ENCODE measurements at places on chromosomes 1 and 21.

GRCh38 chr21:36207577-36208320 lies 51.1 kb downstream of the DOP1B start:
- no peak for DNase-seq

GRCh38 chr1:186183970-186184628 lies 191.0 kb downstream of the TPR start:
- no peak for DNase-seq

DNA sequence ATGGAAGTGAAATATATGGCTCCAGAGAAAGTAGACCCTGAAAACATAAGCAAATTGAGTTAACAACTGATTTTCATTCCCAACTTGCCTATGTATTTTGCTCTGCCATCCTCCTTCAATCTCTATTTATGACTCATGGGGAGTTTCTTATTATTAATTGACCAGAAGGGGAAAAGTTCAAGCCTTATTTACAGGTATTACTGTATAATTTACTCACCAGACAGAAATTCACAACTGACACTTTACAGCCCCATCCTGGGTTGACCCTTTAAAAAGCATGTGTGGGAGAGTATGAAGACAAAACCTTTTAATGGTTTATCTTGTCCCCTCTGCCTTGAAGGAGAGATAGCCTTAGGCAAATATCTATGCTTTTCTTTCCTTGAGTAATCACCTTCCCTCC lies 39.8 kb upstream of the C1orf53 start:
- DNase-seq, result no peak

GRCh38 chr1:162390396-162391185 lies 9.1 kb downstream of the C1orf226 start:
- DNase-seq, result no peak

DNA sequence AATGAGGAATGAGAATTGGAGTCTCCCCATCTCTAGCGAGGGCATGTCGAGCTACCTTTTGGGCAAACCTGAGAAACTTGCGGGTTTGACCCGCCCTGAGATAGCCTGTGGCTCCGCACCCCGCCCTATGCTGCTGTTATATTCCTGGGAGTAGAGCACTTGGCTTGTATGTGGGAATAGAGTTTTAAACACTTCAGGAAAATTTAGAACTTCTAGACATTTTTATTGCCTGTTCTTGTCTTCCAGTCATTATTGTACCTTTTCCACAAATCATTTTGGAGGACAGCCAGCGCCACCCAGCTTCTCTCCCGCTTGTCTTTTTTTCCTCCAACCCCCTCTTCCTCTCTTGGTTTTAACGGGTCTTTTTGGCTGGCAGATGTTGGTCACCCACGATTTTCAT lies 738 bp downstream of the GNPAT start:
- DNase-seq, result no peak

GRCh38 chr1:229121845-229122436 lies 149.0 kb upstream of the RAB4A start:
- DNase-seq, result no peak

- DNase-seq, result no peak
These were observed 13.8 kb upstream of the SPRR5 start for GRCh38 chr1:152933196-152933595.

GRCh38 chr1:37410105-37410504 lies 64.3 kb upstream of the ZC3H12A start:
- no peak for DNase-seq

DNA sequence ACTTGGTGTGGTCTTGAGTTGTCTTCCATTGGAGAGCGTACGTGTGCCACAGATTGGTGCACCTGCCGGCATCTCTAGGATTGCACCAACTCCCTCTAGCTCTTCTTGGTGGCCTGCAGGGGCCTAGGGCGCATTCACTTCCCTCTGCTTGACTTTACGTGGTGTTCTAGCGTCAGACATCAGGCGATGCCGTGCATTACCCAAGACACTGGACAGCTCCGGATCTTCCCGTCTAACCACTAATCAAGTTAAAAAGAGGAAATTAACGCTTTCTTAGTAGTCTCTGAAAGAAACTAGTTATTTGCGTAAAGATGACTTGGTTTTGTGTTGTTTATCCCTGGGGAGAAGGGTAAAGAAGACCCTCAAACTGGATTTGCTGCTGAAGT lies 510 bp upstream of the IL10RB start:
- peak; percentile 2 for DNase-seq

DNA sequence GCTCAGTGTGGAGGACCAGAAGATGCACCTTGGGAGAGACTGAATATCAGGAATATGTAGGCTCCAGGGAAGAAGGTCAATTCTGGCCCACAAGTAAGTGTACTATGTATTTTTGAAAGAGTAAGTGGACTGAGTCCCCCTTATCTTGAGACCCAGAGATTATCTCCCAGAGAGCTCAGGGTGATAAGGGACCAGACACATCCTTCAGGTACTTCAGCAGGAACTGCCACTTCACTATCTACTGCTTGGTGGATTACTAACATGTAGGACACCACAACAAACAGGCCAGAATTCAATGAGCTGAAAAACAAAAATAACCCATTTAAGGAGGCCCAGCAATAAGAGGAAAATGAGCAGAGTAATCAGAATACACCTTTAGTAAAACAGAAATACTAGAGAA lies 119.2 kb downstream of the ZNF644 start:
- DNase-seq, result no peak

GRCh38 chr1:222938986-222939385 lies 124.1 kb downstream of the DISP1 start:
- DNase-seq, result no peak

- no peak for DNase-seq
These were observed 12.4 kb downstream of the SLC1A7 start for GRCh38 chr1:53129891-53130597.

DNA sequence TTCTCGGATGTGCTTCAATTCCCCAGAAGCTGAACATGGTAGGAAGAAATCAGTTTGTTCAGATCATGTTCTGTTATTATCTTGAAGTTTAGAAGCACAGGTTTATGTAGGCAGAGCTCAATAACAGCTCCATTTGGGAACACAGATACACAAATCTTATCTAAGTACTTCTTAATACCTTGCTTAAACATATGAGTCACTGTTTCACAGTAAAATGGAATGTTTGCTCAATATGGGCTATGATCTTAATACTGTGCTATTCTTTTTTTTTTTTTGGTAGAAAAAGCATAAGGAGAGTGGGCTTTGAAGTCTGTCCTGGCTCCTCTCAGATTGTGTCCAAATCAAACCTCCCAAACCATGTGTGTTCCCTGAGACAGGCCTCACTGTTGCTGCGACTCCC lies 13.4 kb downstream of the PROK1 start:
- no peak for DNase-seq

DNA sequence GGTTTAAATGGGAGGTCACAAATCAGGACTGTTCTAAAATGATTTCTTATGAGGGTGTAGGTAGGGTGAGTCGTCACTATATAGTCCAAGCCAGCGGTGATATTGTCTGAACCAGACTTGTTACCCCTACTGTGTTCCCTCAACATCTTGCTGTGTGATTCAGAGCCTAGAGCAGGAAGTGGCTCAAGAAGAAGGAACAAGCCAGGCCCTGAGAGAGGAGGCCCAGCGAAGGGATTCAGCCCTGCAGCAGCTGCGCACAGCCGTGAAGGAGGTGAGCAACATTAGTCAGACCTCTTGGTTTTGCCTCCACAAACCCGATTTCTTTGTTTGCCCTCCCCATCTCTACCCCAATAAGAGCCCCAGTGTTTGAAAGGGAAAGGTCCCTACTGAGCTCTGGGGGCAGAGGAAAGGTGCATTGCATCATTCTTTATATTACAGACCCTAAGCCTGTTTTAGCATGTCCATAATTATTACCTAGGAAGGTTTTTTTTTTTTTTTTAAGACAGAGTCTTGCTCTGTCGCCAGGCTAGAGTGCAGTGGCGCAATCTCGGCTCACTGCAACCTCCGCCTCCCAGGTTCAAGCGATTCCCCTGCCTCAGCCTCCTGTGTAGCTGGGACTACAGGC lies 5.0 kb upstream of the SH3BGRL3 start:
- no peak for DNase-seq

- no peak for DNase-seq
These were observed 73.7 kb downstream of the S1PR1 start for GRCh38 chr1:101310506-101310905.

DNA sequence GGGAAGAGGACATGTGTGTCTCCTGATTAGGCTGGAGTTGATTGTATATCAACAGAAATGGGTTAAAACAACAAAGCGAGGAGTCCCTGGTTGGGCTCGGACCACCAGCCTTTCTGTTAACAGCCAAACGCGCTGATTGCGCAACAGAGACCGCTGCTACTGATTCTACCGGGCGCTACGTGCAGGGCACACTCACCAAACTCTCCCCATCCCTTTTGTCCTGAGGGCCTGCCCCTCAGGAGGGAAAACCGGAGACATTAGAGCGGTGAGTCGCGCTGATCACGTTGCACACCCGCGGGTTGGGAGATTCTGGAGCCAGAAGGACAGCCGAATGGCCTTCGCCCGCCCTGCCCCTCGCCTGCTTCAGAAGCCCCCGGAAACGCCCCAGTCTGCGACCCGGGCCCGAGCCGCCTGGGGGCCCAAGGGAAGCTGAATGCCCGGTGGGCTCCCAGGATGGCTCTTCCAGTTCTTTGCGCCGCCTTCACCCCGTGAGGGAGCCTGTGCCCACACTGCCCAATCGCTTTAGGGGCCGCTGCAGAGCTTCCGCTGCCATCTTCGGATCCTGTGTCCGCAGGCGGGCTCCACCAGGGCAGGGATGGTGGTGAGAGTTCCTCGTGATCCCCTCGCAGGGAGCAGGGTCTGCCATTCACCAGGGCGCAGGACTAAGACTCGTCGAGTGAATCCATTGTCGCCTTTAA lies 165.4 kb upstream of the NBPF11 start:
- DNase-seq, result no peak

DNA sequence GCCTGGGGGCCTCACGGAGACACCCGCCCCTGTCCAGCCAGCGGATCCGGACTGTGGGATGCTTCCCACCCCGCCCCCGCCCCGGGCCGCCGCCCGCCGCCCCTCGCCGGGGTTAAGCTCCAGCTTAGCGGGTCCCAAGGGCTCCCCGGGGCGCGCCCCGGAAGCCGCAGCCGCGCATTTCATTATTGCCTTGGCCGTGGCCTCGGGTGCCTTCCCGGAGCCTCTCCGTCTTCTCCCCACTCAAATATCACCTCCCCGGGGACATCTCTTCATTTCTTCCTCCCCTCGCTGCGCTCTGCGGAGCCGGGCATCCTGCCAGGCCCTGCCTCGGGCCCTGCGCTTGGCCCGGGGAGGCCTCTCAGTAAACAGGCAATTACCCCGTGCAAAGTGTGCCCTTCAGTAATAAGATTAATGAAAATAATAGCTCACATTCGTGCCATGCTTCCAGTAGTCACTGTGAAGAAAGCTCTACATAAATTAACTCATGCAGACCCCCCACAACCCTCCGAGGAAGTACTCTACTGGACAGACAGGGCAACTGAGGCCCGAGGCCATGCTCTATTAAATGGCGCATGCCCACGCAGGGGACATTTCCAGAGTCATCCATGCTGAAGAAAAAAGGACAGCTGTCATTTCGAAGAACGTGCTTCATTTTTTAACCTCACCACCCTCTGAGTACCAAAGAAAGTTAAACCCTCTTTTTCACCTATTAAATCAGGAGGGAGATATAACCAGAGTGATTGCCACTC lies 49.9 kb upstream of the LAPTM5 start:
- no peak for DNase-seq

- no peak for DNase-seq
These were observed at the start of gene KCNJ9 for GRCh38 chr1:160081261-160081936. Gene KCNJ9, plus strand, starts transcription at chr1:160081538. Its CDS starts 2,493 bp downstream, at chr1:160084031.

- DNase-seq, result no peak
These were observed 24.0 kb upstream of the SPOCD1 start for GRCh38 chr1:31839662-31840343.

DNA sequence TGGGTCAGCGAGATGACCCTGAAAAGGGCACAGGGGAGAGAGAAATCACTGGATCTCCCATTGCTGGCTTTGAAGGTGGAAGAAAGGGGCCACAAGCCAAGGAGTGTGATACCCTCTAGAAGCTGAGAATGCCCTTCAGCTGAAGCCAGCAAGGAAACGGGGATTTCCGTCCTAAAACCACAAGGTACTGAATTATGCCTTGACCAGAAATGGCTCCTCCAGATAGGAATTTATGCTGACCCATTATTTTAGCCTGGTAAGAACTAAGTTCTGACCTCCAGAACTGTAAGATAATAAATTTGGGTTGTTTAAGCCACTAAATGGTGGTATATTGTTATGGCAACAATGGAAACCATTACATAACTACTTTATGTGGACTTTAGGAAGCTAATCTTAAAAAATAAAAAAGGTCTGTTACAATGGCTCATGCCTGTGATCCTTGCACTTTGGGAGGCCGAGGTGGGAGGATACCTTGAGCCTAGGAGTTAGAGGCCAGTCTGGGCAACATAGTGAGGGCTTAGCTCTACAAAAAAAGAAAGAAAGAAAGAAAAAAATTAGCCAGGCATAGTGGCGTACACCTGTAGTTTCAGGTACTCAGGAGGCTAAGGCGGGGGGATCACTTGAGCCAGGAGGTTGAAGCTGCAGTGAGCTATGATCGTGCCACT lies 3.6 kb upstream of the H6PD start:
- DNase-seq, result no peak

- DNase-seq, result no peak
These were observed 5.6 kb downstream of the C1orf35 start for GRCh38 chr1:228097333-228098081.

GRCh38 chr1:98493469-98493868 lies 168.1 kb upstream of the SNX7 start:
- no peak for DNase-seq

- DNase-seq, result no peak
These were observed 904 bp upstream of the RPL22 start for GRCh38 chr1:6200188-6200809.

DNA sequence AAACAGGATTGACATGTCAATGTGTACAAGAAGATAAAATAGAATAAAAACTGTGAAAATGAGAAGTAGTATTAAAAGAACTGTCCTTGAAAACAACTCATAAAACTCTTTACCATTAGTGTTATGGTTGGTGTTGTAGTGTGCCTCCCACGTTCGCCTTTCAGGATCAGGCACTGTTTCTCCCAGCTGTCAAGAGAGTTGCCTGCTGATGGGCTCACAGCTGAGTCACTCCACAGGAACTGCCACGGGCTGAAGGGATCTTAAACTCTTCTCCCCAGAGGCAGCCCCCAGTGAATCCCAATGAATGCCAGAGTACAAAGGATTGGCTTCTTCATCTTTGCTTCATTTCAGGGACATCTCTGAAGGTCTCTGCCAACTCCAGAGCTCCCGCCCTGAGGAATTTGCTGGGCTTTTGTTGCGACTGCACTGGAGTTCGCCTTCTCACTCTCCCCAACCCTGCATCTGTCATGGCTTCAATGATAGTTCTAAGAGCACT lies 119.6 kb downstream of the ADGRL2 start:
- DNase-seq, result no peak

DNA sequence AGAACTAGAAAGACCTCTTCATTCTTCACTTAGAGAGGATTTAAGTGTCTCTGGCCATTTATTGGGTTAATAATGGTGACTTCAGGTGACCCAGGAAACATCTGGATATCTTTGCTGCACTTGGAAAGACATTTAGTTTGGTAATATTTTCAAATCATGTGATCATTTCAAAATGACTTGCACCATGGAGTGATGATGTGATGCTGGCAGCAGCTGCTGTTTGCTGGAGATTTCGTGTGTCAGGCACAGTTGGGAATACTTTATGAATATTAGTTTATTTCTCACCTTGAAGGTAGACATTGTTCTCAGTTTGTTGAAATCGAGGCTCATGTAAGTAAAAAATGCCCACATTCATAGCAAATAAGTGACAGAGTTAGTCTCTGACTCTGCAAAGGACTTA lies 236.0 kb downstream of the DISC1 start:
- no peak for DNase-seq

Data from urinary bladder (tissue), 4 donors.